ENCODE measurements at places on chromosomes 12 and 14.

GRCh38 chr14:90062127-90062794 lies 467 bp downstream of the KCNK13 start:
- no peak for DNase-seq

GRCh38 chr12:106303202-106303820 lies 778 bp downstream of the TCP11L2 start:
- peak; percentile 53 for DNase-seq

DNA sequence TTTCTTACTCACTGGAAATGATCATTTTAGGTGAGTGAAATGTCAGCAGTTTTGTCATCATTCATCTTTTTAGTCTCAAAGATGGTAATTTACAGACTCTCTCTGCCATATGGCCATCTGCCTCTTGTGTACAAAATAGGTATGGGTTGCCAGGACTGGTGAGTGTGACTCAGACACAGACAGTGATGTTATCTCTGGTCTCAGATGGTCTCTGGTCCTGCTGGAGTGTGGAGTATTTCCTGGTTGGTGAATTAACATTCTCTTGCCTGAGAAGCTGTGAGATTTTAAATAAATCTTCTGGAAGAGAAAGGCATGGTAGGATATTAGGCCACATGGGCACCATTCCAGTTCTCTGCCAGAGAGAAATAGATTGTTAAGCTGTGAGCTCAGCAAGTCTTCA lies 207.0 kb downstream of the ATP23 start:
- DNase-seq: no peak

DNA sequence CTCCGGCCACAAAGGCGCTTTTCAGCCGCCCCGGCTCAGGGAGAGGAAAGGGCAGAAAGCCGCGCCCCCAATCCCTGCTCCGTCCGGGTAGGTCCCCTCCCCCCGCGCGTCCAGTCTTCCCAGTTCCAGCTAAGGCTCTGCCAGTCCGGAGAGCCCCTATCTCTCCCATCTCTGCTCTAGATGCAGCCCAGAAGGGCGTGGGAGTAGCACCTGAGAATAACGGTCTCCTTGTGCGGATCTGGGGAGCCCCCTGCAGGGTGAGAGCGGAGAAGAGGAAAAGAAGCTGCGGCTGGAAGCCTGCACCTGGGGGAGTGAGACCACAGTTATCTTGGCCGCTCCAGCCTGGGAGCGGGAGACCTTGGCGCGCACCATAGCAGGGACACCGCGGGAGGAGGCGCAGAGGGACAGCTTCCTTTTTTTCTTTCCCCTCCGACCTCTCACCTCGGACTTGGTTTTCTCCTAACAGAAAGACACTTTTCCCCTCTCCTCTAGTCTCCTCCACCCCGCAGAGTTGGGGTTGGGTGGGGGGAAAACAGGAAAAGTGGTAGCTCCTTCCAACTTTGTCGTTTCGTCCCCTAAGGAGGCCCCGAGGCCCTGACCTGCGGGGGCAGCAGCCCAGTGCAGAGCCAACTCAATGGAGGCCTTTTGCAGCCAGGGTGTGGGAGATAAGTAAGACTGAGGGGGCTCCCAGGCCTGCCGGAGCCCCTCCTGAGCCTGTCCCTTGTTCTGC lies 2.4 kb downstream of the DHH start:
- no peak for DNase-seq

- no peak for DNase-seq
Measured at GRCh38 chr12:22533155-22533554, 11.2 kb downstream of the C2CD5 start.

All from stimulated activated CD4-positive, alpha-beta T cell treated with anti-CD3 and anti-CD28 coated beads, Interleukin-15, amount 100 ng/mL, for 1 hour (primary cell).